ENCODE measurements at places on chromosomes 12 and 14. TPM values are rescaled to one million over a fixed set of nuclear protein-coding genes. Genes with fewer than 3 reads are reported as not detected.

The A2ML1 gene
- total RNA-seq, result 0.24 TPM

The PSMB5 gene
- total RNA-seq, result 121 TPM

The PROX2 gene
- not detected for total RNA-seq

The PSMA6 gene
- total RNA-seq, result 341 TPM

The OAS2 gene
- 211 TPM for total RNA-seq

The RGS6 gene
- total RNA-seq, result not detected

GRCh38 chr12:124506145-124506831 is 61.1 kb downstream of the NCOR2 start:
- peaks cover 73% of the 10 kb centered on the region for H3K4me1 ChIP-seq
- no peaks in the 10 kb centered on the region for H3K27me3 ChIP-seq
- peak; percentile 71 for DNase-seq
- H3K36me3 ChIP-seq, result peaks cover 53% of the 10 kb centered on the region
- peak overlapping the region; percentile 56 for H3K4me3 ChIP-seq

DNA sequence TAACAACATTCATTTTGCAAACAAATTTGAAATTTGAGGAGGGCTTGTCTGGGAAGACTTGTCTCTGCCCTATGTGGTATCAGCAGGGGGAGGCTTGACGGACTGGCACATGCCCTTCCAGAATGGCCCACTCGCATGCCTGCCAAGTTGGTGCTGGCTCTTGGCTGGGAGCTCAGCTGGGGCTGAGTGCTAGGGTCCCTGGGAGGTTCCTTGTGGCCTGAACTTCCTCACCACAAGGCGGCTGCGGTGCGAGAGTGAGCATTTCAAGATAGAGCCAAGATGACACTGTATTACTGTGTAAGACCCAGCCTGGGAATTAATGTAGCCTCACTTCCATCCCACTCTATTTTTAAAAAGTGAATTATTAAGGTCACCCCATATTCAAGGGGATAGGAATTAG is 271.6 kb upstream of the PLEKHG7 start:
- peaks cover 7% of the 10 kb centered on the region for H3K4me1 ChIP-seq
- H3K4me3 ChIP-seq, result no peak overlapping the region
- DNase-seq, result no peak
- no peaks in the 10 kb centered on the region for H3K36me3 ChIP-seq

DNA sequence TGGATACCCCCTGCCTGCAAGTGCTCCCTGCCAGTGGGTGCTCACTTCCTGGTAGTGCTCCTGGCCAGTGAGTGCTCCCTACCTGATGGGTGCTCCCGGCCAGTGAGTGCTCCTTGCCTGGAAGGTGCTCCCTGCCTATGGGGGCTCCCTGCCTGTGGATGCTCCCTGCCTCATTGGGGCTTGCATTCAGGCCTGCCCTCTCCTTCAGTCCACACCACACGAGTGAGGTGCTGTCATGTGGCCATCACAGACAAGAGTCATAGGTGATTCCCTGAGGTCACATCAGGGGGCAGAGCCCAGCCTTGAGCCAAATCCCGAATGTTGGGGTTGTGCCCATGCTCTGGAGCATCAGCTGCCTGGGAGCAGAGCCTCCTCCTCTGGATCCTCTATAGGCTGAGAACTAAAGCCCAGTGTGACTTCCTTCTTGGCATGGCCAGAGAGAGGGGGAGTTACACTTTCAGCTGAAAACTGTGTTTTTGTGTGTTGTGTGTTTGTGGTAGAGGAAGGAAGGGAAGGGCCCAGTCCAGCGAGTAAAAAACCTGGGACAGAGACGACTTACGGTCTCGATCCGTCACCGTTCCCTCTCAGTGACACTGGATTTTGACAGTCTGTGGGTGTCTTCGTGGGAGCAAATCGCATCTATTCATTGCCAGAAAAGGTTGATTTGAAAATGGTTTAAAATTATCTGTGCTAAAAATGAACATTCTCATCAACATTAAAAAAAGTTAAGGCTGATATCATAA is 136.0 kb downstream of the ADGRD1 start:
- DNase-seq, result no peak
- H3K4me1 ChIP-seq, result no peaks in the 10 kb centered on the region
- H3K27me3 ChIP-seq, result peaks cover 44% of the 10 kb centered on the region
- no peak overlapping the region for H3K27ac ChIP-seq
- H3K4me3 ChIP-seq, result no peak overlapping the region

- no peaks in the 10 kb centered on the region for H3K27me3 ChIP-seq
- H3K4me3 ChIP-seq, result no peak overlapping the region
- no peak overlapping the region for H3K27ac ChIP-seq
- H3K4me1 ChIP-seq, result no peaks in the 10 kb centered on the region
- H3K36me3 ChIP-seq, result no peaks in the 10 kb centered on the region
Measured at GRCh38 chr12:102652645-102653313, 172.4 kb upstream of the IGF1 start.

GRCh38 chr14:75426332-75427125 is 1.3 kb upstream of the JDP2 start:
- DNase-seq, result no peak
- H3K4me3 ChIP-seq, result peak overlapping the region; percentile 73
- H3K27me3 ChIP-seq, result no peaks in the 10 kb centered on the region
- H3K36me3 ChIP-seq, result peaks cover 15% of the 10 kb centered on the region
- no peak overlapping the region for H3K27ac ChIP-seq

DNA sequence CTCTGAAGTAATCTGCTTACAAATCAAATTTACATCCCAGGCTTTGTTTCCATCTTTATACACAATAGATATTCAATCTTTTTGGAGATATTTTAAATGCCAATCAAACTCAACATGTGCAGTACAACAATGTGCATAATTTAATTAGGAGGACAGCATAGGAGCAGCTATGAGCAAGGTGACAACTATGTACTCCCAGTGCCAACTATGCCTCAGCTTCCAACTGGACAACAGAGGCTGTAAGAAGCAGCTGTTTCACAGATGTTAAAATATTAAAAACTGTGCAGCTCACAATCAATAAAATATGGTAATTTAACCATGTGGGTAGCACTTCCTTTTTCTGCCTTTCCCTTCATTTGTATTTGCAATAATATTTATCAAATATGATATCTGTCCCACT is 99.9 kb downstream of the ST8SIA1 start:
- H3K4me1 ChIP-seq, result no peaks in the 10 kb centered on the region
- H3K36me3 ChIP-seq, result no peaks in the 10 kb centered on the region
- H3K27me3 ChIP-seq, result no peaks in the 10 kb centered on the region
- H3K27ac ChIP-seq, result no peak overlapping the region
- no peak for DNase-seq

- no peak overlapping the region for H3K27ac ChIP-seq
- H3K36me3 ChIP-seq, result no peaks in the 10 kb centered on the region
- no peak for DNase-seq
Measured at GRCh38 chr14:52494444-52494843, 57.9 kb downstream of the TXNDC16 start.

- H3K4me1 ChIP-seq, result peaks cover 8% of the 10 kb centered on the region
- no peak for DNase-seq
- no peaks in the 10 kb centered on the region for H3K27me3 ChIP-seq
- H3K27ac ChIP-seq, result no peak overlapping the region
- no peaks in the 10 kb centered on the region for H3K36me3 ChIP-seq
- no peak overlapping the region for H3K4me3 ChIP-seq
Measured at GRCh38 chr12:92915365-92915764, 13.7 kb downstream of the EEA1 start.

DNA sequence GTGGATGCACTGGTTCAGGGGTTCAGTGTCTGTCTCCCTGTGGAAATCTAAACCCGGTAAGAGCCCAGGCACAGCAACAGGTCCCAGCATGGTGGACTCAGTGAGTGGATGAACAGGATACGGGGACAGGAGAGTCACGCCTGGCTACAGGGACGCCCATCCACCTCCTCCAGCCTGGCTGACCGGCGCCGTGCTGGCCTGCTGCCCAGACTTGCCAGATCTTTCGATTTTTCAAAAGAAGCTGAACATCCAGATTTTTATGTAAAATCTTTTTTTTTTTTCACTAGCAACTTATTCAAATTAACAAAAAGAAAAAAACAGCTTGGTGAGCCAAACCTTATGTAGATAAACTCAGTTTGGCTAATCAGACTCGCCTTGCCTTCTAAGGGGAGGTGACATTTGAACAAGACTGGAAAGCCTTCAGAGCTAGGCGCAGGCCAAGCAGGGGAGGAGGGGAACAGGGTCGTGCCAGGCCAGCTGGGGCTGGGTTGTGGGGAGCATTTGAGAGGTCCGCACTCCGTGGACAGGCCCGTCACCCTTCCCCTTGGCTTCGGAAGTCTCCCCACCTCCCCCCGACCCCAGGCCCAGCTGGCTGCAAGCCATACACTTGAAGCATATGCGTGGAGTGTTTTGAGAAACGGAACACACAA is 87.8 kb upstream of the NCOR2 start:
- peak overlapping the region; percentile 20 for H3K27ac ChIP-seq
- peaks cover 6% of the 10 kb centered on the region for H3K36me3 ChIP-seq
- no peak overlapping the region for H3K4me3 ChIP-seq
- H3K27me3 ChIP-seq, result no peaks in the 10 kb centered on the region
- H3K4me1 ChIP-seq, result peaks cover 27% of the 10 kb centered on the region

DNA sequence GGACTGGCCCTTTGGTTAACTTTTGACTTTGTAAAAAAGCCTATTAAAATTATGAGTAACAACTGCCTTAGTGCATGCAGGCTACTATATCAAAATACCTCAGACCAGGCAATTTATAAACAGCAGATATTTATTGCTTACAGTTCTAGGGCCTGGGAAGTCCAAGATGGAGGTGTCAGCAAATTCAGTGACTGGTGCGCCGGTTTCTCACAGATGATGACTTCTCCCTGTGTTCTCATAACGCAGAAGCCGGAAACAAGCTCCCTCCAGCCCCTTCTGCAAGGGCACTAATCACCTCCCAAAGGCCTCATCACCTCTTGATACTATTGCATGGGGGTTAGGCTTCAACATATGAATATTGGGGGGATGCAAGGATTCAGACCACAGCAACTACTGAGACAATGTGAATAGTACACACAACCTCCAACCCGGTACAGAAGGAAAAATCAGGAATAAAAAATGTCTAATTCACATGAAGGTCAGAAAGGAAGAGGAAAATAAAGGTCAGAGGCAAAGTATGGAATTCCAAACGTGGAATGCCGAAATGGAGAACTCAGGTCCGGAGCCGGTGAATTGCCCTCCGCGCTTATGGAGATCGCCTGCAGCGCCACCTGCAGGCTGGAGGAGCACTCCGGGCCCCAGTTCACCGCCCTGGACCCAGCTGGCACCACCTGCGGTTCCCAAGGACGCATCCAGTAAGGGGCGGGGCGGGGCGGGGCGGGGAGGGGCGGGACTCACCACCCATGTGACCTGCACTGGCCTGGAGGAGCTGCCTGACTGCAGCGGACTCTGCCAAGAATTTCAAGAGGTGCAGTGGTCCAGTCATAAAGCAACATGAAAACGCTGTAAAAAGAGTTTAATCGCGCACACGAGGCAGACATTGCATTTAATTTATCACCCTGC is 203.4 kb downstream of the KIF26A start:
- peak; percentile 80 for DNase-seq
- peaks cover 93% of the 10 kb centered on the region for H3K27me3 ChIP-seq
- no peak overlapping the region for H3K27ac ChIP-seq
- no peaks in the 10 kb centered on the region for H3K4me1 ChIP-seq
- no peaks in the 10 kb centered on the region for H3K36me3 ChIP-seq
- H3K4me3 ChIP-seq, result no peak overlapping the region

GRCh38 chr14:81464253-81465002 is 64.3 kb upstream of the STON2 start:
- H3K4me3 ChIP-seq, result peak overlapping the region; percentile 10
- H3K27ac ChIP-seq, result no peak overlapping the region
- H3K36me3 ChIP-seq, result peaks cover 2% of the 10 kb centered on the region
- no peaks in the 10 kb centered on the region for H3K27me3 ChIP-seq

DNA sequence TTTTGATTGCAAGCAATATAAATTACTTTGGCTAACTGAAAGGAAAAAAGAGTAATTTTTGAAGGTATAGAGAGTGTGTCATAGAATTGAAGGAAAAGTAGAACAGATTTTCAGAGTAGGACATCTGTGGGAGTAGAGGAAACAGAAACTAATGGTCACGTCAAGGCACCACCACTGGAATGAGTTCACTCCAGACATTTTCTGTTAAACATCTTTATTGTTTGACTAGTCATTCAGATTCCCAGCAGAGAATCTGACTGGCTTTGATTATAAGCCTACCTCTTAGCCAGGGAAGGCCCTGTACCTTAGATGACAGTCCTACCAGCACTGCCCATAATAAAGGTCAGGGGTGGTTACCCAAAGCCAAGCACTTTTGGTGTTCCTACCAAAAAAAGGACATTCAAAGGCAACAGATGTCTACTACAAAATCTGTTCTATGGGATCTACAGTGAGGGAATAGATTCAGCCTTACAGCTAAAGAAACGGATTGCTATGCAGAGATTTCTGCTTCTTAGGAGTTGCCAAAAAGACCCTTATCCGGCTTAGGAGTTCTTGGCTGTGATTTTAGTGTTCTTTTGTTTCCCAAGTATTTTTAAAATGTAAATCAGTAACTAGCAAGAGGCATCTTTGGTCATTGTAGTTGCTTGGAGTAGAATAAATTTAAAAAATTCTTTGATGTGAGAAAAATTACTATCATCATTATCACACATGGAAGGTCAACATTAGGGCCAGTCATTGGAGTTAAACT is 410.8 kb downstream of the RAD51B start:
- H3K4me3 ChIP-seq, result no peak overlapping the region
- no peak for DNase-seq
- H3K27ac ChIP-seq, result no peak overlapping the region
- no peaks in the 10 kb centered on the region for H3K27me3 ChIP-seq
- no peaks in the 10 kb centered on the region for H3K4me1 ChIP-seq
